Chondrocyte (in vitro differentiated cells): ENCODE measurements at places on chromosomes 5 and 9. TPM values are rescaled to one million over a fixed set of nuclear protein-coding genes. Genes with fewer than 3 reads are reported as not detected.

DNA sequence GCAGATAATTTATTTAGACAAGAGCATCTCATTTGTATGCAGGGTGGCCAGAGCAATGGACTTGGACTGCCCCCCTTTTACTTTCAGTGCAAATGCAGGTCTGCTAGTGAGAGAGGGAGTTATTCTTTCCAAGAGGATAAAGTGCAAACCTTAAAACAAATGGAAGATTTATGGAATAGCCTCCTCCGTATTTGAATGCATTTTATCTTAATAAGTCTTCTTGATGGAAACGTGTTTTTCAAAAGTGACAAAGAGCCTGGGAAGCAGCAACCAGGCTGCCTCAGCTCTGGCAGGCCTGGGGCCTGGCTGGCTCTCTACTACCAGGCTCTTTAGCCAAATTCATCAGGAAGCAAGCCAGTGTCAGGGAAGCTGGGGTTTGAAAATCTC, 6.8 kb downstream of the NR2F1 start:
- H3K4me1 ChIP-seq, result peaks cover 80% of the 10 kb centered on the region
- H3K27ac ChIP-seq, result peak overlapping the region; percentile 98
- DNase-seq, result no peak
- peaks cover 16% of the 10 kb centered on the region for H3K36me3 ChIP-seq

The PCDHGA9 gene
- total RNA-seq, result 0.97 to 3.6 TPM (median 1.4 TPM) in 3 replicates

DNA sequence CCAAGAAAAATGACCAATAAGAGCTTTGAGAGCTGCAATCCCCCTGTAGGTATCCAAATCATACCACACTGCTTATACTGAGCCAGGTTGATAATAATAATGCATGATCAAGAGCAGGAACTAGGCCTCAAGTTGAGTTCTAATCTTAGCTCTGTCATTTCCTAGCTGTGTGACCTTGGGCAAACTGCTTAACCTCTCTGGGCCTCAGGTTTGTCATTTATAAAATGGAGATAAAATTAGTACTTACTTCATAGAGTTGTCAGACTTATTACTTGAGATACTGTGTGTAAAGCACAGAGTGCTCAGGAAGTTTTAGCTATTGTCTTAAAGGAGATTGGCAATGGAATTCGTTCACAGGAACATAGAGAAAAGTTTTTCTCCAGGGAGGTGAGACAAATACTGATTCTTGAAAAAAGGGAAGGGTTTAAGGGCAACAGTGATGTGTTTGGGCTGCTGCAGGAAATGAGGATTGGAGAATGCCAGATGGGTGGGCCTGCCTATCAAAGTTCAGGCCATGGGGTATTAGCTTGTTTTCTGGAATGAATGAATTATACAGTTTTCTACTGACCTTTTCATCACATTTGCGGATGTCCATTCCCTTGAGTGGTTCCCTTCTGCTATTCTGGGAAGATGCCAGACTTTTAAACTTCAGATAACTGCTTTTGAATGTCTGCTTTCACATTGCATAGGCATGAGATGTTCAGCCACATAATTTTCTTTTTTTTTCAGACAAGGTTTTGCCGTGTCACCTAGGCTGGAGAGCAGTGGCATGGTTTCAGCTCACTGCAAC, 10.2 kb upstream of the ATP6V0E1 start:
- H3K27me3 ChIP-seq, result no peaks in the 10 kb centered on the region
- H3K27ac ChIP-seq, result peak overlapping the region; percentile 38
- H3K4me3 ChIP-seq, result no peak overlapping the region

The FBLL1 gene
- 2.4 to 8.3 TPM (median 7.9 TPM) in 3 replicates for total RNA-seq

- no peaks in the 10 kb centered on the region for H3K36me3 ChIP-seq
- H3K4me3 ChIP-seq, result no peak overlapping the region
- H3K27ac ChIP-seq, result no peak overlapping the region
- peaks cover 14% of the 10 kb centered on the region for H3K4me1 ChIP-seq
Observed at GRCh38 chr5:174231956-174232487, 186.5 kb downstream of the NSG2 start.

The LCN12 gene
- 0.51 to 0.60 TPM in 2 of 3 replicates, not detected in the other for total RNA-seq

The MUSK gene
- total RNA-seq, result not detected in 3 replicates

- H3K27ac ChIP-seq, result no peak overlapping the region
- peaks cover 10% of the 10 kb centered on the region for H3K4me1 ChIP-seq
Observed at GRCh38 chr5:72812488-72812887, 4.0 kb upstream of the TNPO1 start.

- DNase-seq, result no peak
- H3K4me3 ChIP-seq, result no peak overlapping the region
- no peaks in the 10 kb centered on the region for H3K36me3 ChIP-seq
- H3K27me3 ChIP-seq, result peaks cover 4% of the 10 kb centered on the region
Observed at GRCh38 chr9:70494221-70494620, 79.8 kb upstream of the KLF9 start.

The GABRA6 gene
- not detected in 3 replicates for total RNA-seq

DNA sequence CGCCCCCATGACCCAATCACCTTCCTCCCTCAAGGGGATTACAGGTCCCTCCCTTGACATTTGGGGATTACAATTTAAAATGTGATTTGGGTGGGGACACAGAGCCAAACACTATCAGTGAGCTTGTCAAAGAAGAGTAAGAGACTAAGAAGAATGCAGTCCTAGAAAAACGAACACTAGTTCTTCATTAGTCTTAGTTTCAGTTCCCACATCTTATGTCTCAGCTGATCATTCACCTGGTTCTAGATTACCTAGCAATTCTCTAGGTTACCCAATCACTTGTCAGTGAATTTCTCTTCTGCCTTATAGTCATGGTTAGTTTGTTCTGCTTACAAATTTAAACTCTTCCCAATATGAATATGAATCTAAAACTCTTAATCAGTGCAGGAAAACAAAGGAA, 251.5 kb downstream of the COX7C start:
- no peak overlapping the region for H3K4me3 ChIP-seq
- H3K27ac ChIP-seq, result no peak overlapping the region
- no peak for DNase-seq
- peaks cover 19% of the 10 kb centered on the region for H3K27me3 ChIP-seq
- H3K4me1 ChIP-seq, result no peaks in the 10 kb centered on the region

DNA sequence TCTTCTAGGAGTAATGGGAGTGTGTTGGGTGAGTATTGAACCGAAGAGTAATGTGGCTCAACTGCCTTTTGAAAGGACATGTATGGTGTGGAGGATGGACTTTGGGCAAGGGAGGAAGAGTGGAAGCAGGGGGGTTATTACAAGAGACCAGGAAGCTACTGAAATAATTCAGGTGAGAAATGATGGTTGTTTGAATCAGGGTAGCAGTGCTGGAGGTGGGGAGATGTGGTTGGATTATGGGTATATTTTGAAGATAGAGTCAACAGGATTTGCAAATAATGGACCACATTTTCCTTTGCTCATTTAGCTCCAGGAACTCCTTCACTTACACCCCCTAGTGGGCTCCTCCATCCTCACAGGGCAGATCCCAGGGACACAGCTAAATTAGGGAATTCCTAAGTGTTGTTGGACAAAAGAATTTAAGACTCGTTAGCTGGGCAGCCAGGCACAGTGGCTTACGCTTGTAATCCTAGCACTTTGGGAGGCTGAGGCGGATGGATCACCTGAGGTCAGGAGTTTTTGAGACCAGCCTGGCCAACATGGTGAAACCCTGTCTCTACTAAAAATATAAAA, 1.2 kb upstream of the SLC4A9 start:
- peaks cover 14% of the 10 kb centered on the region for H3K4me1 ChIP-seq
- no peak overlapping the region for H3K27ac ChIP-seq
- peak; percentile 15 for DNase-seq

DNA sequence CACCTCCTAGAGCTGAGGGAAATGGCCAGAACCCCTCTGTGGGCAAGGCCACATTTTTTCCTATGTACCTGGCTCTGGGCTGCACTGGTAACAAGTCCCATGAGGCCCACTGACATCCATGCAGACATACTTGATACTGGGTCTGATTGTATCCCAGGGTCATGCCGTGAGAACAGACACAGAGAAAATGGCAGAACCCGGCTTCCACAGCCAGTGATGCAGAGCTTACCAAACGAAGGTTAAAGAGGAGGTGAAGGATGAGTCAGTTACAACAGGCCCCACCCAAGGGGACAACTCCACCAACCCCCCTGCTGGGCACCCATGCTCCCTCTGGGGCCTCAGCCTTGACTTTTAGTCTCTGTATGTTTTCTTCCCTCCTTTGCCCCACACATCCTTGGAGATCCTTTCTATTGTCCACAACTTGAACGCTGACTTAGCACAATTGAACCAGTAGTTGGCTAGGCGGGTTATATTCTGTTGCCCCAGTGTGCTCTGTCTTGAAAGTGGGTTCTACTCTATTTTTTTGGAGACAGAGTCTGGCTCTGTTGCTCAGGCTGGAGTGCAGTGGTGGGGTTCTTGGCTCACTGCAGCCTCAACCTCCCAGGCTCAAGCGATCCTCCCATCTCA, 93.5 kb downstream of the DAP start:
- DNase-seq, result peak; percentile 11
- H3K4me3 ChIP-seq, result no peak overlapping the region
- no peaks in the 10 kb centered on the region for H3K36me3 ChIP-seq

DNA sequence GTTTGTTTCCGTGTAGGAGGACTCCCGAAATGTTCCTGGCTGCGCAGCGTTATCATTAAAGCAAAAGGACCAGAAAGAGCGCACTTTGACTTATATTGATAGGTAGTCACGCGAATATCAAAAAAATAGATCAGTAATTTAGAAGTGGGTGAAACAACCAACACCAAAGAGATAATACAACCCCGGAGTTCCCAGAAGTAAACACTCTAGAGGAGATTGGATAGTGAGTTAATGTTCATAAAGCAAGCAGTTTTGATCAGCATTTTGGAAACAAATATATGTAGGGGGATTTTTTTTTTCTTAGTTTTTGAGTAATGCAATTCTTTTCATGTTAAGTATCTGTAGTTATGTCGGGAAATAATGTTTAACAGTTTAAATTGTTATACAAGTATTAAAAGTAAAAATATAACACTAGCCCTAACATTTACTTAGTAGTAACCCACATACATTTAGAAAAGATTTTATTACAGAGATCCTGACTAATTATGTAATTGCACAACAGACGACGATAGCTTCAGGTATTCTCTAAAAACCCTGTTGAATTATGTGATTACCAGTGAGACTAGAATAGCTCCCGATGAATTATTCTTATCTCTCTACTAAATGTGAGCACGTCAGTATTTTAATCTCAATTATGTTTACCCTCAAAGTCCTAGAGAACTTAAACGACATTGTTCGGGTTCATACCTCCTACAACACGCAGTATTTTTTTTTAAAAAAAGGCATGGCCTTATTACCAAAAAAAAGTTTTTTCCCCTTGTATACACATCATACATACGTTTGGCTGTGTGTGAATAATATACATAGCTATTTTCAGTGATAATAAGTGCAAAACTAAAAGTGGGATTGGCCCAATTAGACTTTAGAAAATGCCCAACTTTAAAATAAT, 9.4 kb upstream of the NFIB start:
- peak overlapping the region; percentile 85 for H3K4me3 ChIP-seq
- no peaks in the 10 kb centered on the region for H3K36me3 ChIP-seq
- DNase-seq, result no peak

DNA sequence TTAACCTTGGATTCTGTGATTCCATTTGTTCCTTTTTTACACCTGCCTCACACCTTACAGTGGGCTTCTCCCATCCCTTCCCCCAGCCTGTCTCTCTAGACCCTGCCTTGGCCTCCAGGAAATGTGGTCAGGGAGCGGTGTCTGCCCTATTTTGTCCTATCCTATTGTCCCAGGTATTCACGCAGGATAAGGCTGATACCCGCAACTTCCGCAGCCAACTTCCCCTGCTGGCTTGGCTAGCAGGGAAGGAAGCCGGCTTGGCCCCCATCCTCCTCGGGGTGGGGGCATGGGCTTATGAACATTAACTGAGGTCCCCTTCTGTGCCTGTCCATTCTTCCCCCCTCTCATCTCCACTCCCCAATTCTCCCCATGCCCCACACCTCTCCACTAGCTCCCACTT, 3.5 kb downstream of the CSF1R start:
- DNase-seq, result no peak
- H3K27me3 ChIP-seq, result no peaks in the 10 kb centered on the region
- H3K4me3 ChIP-seq, result no peak overlapping the region
- H3K36me3 ChIP-seq, result no peaks in the 10 kb centered on the region

- no peak overlapping the region for H3K27ac ChIP-seq
- peaks cover 44% of the 10 kb centered on the region for H3K27me3 ChIP-seq
- peaks cover 14% of the 10 kb centered on the region for H3K4me1 ChIP-seq
- H3K4me3 ChIP-seq, result no peak overlapping the region
- DNase-seq, result no peak
Observed at GRCh38 chr5:61771808-61772207, 439.8 kb downstream of the ZSWIM6 start.

The MCC gene
- 13.2 to 18.6 TPM (median 15.0 TPM) in 3 replicates for total RNA-seq

GRCh38 chr5:74275171-74275992, 365.1 kb downstream of the ENC1 start:
- no peaks in the 10 kb centered on the region for H3K27me3 ChIP-seq
- H3K27ac ChIP-seq, result no peak overlapping the region
- no peaks in the 10 kb centered on the region for H3K36me3 ChIP-seq
- peaks cover 44% of the 10 kb centered on the region for H3K4me1 ChIP-seq

DNA sequence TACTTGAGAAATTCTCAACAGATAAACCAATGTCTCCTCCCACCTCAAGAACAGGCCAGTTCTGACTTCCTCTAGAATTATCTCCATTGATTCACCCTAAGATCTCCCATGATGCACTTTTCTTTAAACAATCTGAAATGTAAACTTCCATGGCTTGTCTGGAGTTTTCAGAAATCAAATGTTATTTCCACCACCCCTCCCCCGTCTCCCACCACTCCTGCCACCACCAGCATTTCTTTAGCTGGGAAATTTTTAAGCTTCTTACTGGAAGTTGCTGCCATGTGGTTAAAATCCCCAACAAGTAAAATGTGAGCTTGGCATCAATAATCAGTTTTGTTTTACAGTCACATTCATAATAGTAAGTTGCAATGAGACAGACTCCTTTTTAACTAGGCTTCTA, 32.8 kb upstream of the BASP1 start:
- peaks cover 44% of the 10 kb centered on the region for H3K4me1 ChIP-seq
- no peaks in the 10 kb centered on the region for H3K36me3 ChIP-seq
- no peaks in the 10 kb centered on the region for H3K27me3 ChIP-seq
- no peak overlapping the region for H3K4me3 ChIP-seq
- no peak for DNase-seq

The TMEM252 gene
- not detected in 3 replicates for total RNA-seq

The PCDHA3 gene
- 0.19 to 0.28 TPM (median 0.20 TPM) in 3 replicates for total RNA-seq

DNA sequence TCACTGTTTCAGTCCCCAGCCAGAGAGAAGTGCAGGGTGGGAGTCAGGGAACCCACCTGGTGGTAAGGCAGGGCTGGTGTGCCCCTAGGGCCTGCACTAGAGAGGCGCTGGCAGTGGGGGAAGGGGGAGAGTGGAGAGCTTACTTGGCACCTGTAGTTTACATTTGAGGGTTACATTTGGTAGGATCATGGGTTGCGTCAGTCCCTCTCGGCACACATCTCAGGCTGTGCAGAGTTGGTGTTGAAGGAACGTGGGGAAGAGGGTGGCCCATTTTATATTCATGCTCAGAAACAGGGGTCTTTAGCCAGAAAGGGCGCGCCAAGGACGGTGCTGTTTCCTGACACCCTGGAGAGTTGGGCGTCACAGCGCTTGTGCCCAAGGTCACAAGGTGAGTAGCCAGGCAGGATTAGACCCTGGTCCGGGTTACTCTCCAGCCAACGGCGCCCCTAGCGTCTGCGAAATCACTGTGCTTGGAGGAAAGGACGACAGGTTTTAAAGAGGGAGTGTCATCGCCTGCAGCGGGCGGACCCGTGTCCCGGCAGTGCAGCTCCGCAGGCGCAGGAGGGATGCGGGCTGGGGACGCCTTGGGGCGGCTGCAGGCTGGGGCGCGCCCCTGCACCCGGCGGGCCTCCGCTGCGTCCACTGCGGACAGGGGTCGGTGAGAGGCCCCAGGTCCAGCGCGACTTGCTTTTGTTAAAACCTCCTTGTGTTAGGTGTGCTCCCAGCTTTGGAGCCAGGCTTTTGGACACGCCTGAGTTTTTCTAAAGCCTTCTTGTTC, 272.6 kb downstream of the FANCC start:
- peaks cover 67% of the 10 kb centered on the region for H3K4me1 ChIP-seq
- no peaks in the 10 kb centered on the region for H3K27me3 ChIP-seq
- no peak overlapping the region for H3K4me3 ChIP-seq
- no peak for DNase-seq
- peaks cover 16% of the 10 kb centered on the region for H3K36me3 ChIP-seq
- H3K27ac ChIP-seq, result peak overlapping the region; percentile 47
